ENCODE measurements at places on chromosomes 16 and 17.
A peak's percentile ranks its signal among the peaks of the same experiment; 100 is the strongest.

GRCh38 chr17:164303-165235 lies 16.9 kb downstream of the DOC2B start:
- DNase-seq: peak; percentile 8

DNA sequence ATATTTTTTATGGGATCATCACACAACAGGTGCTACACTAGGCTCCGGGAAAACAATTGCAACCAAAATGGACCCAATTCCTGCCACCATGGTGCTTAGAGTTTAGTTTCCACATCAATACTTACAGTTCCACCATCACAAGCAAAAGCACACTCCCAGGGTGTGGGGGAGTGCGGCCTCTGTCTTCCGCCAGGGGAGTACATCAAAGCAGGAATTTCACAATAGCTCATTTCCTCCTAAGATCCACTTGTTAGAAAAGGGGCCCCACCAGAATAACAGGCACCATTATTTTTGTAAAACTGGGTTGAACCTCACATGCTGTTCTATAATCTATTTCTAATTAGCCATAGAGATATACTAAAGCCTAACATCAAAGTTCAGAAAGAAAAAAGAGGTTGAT lies 44.3 kb upstream of the PSMD7 start:
- DNase-seq: no peak

DNA sequence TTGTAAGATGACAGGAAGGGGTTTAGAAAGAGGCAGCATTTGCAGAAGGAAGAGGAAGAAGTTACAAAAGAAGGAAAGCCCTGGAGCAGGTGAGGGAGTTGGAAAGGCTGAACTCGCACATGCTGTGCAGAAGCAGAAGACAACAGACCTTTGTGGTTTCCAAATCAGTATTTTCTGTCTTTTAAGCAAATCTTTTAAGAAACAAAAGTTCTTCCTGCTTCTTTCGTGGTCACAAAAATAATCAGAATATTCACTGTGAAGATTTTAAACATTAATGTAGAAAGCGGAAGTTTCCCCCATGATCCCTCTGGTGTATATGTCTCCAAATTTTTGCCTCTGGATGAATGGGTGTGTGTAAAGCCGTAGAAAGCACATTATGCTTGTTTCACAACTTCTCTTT lies 25.8 kb downstream of the ZNRF1 start:
- no peak for DNase-seq

DNA sequence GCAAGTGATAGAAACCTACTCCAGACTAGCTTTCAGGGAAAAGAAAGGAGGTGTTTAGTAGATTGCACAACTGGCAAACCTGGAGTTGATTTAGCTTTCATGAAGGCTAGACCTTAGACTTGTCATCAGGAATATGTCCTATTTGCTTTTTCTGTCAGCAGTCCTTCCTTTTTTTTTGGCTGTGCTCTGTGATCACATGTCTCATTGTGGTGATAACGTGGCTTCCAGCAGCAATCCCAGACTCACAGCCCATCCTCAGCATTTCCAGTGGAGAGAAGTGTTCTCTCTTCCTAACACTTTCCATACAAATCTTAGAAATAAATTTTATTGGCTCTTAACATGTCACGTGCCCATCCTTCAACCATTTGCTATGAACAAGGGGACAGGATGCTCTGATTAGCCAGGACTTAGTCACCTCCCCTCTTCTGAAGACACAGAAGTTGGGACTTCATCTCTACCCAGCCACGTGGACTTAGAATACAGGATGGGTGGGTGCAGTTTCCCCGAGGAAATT lies 74.7 kb downstream of the CDH13 start:
- DNase-seq: no peak

GRCh38 chr16:78844682-78845081 lies 745.2 kb downstream of the WWOX start:
- DNase-seq: no peak

DNA sequence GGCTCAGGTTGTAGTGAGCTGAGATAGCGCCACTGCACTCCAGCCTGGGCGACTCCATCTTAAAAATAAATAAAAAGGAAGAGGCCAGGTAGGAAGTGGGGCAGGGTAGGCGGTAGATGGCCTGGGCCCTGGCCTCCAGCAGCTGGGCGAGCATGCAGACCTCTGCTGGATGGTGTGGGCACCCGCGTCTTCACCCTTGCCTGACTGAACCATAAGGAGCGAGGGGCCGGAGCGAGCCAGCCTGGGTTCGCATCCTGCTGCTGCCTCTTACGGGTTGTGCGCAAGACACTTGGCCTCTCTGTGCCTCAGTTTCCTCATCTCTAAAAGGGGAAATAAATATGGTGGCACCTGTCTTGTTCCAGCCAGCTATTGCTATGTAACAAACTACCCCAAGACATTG lies 146.1 kb upstream of the GSE1 start:
- no peak for DNase-seq

DNA sequence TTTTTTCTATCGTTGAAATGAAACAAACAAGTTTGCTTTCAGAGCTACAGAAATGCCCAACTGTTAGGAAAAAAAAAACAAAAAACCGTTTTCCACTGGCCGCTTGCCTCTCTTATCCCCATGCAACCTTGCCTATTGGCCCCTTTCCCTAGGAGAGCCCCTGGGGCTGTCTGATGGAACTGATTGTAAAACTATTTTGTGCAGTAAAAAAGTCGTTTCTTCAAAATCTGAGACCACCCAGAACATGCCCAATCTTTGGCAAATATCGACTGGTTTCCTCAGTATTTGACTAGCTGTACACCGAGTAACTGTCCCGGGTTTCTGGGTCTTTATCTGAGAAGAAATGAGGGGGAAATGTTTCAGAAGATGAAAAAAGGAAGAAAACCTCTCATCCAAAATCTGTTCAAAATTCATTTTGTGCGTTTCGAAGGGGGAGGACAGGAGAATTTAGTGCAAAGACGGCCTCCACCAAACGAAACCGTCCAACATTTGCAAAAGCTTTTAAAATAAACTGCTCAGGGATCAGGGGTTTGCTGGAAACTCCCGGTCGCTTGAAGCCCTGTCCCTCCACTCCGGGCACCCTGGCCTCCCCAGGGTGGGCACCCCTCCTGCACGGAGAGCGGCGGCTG lies 1.1 kb upstream of the GNAO1 start:
- no peak for DNase-seq

- DNase-seq: no peak
These were observed 12.9 kb downstream of the BBS2 start for GRCh38 chr16:56506941-56507340.

DNA sequence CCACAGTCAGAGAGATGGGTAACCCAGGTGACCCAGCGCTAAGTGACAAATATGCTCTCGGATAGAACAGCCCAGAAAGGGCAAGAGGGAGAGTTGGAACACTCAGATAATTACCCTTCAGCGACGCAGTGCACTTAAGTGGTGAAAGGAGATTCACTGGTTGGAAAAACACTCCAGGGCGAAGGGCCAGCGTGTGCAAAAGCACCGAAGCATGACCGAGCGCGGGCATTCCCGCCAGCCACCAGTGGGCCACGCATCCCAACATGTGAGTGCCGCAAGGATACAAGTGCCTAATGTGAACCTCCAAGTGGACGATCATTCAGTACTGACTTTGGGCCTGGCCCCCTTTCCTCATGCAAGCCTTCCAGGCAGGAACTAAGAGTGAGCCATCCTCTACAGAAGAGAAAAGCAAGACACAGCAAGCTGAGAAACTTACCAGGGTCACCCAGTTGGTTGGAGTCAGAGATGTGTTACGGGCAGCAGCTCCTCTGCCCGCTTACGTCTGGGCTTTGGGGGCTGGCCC lies 258.4 kb downstream of the C16orf95 start:
- DNase-seq: no peak

- no peak for DNase-seq
These were observed 138.1 kb downstream of the TRIM37 start for GRCh38 chr17:58968426-58969061.

GRCh38 chr16:65071433-65072311 lies 50.2 kb downstream of the CDH11 start:
- DNase-seq: no peak

- no peak for DNase-seq
These were observed 45.4 kb upstream of the RASD1 start for GRCh38 chr17:17541640-17542001.

- no peak for DNase-seq
These were observed 15.0 kb downstream of the CD300LG start for GRCh38 chr17:43861960-43862359.

GRCh38 chr17:27856676-27857432 lies 36.3 kb downstream of the LYRM9 start:
- DNase-seq: no peak

DNA sequence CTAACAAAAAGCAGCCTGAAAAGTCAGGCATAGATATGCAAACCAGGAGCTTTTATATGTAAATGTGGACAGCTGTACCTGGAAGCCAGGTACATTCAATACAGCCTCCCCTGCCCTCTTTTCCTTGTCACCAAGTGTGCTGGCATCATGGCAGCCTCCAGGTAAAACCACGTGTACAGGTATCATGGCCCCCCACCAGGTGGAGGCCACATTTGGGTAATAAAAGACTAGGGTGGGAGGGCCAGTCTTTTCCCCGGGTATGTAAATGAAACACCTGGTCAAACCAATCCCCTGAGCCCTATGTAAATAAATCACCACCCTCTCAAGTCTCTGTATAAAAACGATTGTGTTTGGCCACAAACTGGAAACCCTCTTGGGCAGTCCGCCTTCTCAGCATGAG lies 226.4 kb upstream of the GOT2 start:
- no peak for DNase-seq

DNA sequence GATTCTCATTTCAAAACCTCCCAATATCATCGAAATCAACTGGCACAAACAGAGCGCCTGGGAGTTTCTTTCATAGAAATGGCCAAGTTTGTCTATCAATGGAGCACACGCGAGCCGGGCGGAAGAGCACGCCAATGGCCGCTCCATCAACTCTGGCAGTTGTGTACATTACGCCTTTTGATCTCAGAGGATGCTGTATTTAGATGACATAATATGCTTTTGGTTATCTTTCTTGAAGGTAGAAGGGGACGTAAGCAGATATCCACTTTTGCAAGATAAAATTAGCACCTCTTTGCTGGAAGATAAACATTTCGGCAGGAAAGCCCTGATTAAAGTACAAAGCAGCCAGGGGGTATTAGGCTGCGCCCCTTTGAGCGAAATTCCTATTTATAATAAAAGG lies 287.4 kb downstream of the IRF8 start:
- no peak for DNase-seq

GRCh38 chr16:24364596-24364995 lies 108.5 kb downstream of the CACNG3 start:
- no peak for DNase-seq

GRCh38 chr17:56908001-56908542 lies 5.8 kb downstream of the TRIM25 start:
- DNase-seq: peak; percentile 26

DNA sequence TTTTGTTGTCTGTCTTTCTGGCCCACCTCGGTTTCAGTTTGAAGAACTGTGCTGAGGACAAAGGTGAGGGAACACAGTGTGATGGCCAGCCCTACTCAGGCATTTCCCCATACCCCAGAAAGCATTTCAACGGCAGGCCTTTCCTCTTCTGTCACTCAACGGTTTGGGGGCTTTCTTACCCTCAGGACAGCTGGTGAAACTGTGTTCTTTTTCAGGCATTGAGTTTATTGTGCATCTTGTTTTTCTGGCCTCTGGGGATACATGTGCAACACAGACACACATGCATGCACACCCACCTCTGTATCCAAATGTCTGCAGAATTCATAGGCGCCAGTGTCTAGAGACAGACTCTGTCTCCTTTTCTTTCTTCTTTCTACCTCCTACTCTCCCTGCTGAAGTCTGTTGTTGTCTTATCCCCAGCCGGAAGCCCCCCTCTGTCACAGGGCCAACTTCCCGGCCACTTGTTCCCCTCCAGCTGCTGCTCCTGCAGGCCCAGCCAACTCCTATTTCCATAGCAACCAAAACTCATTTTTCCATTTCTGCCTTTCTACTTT lies 17.0 kb downstream of the CHD9 start:
- no peak for DNase-seq

DNA sequence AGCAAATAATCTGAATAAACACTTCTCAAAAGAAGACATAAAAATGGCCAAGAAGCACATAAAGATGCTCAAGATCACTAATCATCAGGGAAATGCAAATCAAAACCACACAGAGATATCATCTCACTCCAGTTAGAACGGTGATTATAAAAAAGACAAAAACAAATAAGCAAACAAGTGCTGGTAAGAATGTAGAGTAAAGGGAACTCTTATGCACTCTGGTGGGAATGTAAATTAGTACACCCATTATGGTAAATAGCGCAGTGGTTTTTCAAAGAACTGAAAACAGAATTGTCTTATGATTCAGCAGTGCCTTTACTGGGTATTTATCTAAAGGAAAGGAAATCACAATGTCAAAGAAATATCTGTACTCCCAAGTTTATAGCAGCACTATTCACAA lies 343.2 kb downstream of the HAPSTR1 start:
- DNase-seq: no peak

GRCh38 chr17:30323262-30323894 lies 10.5 kb downstream of the TMIGD1 start:
- DNase-seq: no peak

DNA sequence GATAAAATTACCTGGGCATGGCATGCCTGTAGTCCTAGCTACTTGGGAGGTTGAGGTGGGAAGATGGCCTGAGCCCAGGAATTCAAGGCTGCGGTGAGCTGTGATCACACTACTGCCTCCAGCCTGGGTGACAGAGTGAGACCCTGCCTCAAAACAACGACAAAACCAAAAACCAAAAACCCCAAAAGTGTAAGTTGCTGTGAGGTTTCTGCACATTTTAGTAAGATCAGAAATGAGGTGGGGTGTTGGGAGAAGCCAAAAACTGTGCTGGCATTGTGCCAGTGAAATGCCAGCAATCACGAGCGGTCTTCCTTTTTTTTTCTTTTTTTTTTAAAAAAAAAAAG lies 114.6 kb downstream of the PITPNC1 start:
- no peak for DNase-seq

DNA sequence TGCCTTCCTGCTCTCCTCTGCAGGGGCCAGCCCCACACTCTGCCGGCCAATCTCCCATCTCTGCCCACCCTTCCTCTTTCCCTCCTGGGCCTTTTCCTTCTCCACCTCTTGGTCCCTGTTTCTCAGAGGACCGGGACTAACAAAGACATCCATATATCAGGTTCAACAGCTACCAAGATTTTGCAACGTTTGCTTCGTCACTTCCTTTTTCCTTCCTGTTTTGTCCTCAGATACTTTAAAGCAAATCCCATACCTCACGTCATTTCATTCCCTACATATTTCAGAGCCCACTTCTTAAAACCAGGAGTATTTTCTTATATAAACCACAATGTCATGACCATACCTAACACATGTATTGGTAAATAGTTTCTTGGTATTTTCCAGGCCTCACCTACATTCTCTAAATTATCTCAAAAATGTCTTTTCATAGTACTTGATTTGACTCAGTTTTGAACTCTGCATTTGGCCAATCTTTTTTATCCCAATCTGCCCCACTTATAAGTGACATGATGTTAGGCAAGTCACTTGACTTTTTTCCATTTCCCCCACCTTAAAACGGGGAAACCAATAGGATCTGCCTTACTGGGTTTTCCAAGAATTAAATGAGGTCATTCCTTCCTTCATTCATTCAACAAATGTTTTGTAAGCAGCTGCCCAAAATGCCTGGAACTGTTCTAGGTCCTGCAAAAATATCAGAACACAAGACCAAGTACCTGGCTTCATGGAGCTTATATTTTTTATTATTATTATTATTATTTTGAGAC lies 7.2 kb upstream of the USP10 start:
- DNase-seq: no peak
